ENCODE measurements at places on chromosomes 1 and 21. TPM values are rescaled to one million over a fixed set of nuclear protein-coding genes. Genes with fewer than 3 reads are reported as not detected.

CFHR3 gene
- total RNA-seq, result not detected

- DNase-seq, result no peak
Measured at GRCh38 chr21:35026153-35026500, 23.0 kb downstream of the RUNX1 start.

GRCh38 chr1:180765151-180765550 is 133.3 kb downstream of the XPR1 start:
- no peak for DNase-seq

DNA sequence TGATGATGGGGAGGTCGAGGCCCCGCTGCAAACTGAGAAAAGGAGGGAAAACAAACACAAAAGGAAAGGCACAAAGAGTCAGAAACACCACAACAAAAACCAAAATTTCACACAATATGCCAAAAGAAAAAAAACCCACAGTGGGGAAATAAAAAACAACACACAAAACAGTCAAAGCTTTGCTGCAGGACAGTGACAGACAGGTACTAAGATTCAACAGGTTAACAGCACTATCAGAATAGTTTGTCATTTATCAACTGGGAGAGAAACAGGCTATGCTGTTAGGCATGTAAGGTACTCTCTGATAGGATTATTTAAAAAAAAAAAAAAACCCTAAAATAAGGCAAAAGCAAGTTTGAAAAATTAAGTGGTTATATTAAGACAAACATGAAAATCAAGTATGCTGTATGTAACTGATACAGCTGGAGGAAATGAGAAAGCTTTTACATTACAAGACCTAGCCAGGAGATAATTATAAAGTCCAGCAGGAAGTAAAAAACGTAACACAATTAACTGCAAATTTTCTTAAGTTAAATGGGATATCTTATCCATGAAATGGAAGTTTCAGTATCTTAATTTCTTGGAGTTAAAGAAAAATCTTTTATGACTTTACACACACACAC is 179.0 kb downstream of the EIF4G3 start:
- no peak for DNase-seq

AIM2 gene
- 42.3 TPM for total RNA-seq

GRCh38 chr1:182568647-182569284 is 20.3 kb downstream of the RNASEL start:
- no peak for DNase-seq

- peak; percentile 45 for DNase-seq
Measured at GRCh38 chr1:3453203-3453761, 1.2 kb upstream of the ARHGEF16 start.

DNA sequence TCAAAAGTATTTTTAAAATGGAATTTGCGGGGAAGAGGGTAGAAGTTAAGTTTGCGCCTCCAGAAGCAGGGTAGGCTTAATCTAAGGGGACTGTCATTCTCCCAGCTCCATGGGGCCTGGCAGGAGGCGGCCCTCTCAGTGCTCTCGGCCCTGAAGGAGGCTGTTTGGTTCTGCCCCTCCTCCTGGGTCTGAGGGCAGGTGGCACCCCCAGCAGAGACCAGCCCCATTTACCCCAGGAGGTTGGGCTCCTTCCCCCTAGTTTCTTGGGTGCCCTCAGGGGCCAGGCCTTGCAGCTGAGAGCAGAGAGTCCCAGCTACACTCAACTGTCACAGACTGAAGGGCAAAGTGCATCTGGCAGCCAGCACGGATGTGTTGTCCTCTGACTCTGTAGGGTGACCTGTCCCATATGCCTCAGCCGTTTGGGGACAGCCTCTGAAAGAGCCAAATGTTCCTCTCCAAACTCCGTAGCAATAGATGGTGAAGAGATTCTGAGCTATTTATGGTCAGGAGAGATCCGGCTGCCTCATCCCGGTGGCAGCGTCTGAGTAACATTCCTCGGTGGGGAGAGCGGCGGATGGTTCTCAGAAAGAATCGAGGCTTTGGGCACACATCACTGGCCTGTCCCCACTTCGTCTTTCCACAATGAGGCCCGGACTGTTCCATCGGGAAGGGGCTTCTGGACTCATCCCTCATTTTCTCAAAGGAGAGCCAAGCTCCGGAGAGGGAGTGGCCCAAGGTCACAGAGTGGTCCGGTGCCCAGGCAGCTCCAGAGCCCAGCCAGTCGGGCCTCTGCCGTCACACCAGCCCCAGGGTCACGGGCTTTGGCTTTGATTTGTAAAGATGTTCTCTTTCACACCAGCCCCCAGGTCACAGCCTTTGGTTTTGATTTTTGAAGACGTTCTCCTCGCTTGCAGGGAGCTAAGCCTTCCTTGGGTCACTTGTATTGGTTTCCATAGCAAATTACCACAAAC is 424.2 kb upstream of the VAMP3 start:
- DNase-seq, result no peak

CD2 gene
- 364 TPM for total RNA-seq

RNF186 gene
- total RNA-seq, result not detected

DNA sequence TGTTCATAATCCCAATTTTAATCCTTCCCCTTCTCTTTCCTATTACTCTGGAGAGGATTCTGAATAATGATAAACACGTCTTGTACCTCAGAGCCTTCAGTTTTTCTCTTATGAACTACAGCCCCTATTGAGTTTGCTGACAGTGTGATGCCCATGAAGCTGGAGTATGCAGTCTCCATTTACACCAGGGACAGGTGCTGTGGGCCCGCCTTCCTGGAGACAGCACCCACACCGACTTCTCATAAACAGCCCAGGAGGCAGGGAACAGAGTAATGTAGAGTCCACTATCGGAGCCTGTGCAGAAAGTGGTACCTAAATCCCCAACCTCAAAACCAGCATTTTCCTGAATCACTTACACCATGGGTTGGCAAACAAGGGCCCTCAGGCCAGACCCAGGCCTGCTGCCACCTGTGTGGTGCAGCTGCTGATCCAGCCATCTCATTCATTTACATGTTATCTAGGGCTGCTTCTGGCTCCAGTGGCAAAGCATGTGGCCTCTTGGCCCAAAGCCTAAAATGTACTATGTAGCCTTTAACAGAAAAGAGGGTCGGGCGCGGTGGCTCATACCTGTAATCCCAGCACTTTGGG is 95.1 kb upstream of the KRTAP19-8 start:
- DNase-seq, result no peak

- DNase-seq, result no peak
Measured at GRCh38 chr1:234781241-234782065, 171.5 kb upstream of the IRF2BP2 start.

GRCh38 chr1:205429762-205430695 is 8.2 kb upstream of the LEMD1 start:
- DNase-seq, result no peak

- DNase-seq, result no peak
Measured at GRCh38 chr1:38788341-38789336, 70.9 kb downstream of the RRAGC start.

SLC30A2 gene
- not detected for total RNA-seq

GRCh38 chr1:97883823-97884222 is 37.0 kb downstream of the DPYD start:
- DNase-seq, result no peak

DNA sequence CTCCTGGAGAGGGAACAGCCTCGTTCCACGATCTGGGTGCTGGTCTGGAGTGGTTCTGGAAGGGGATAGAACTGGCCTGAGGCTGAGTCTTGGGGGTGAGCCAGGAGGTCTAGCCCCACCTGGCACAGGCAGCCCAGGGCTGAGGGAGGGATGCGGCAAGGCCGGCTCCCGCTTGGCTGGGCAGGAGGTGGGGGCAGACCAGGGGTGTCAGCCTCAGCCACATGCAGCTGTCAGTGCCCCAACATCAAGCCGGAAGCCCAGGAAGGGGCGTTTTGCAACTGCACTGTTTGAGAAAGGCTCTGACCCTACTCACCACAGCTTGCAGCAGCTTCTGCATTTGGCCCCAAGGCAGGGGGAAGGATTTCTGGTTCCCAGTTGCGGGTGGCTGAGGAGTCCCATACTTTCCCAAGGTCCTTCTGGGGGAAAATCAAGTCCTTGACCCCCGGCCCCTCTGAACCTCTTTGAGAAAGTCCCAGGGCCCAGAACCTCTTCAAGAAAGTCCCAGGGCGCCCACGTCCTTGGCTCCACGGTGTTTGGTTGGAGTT is 2.0 kb downstream of the EFHD2 start:
- DNase-seq, result peak; percentile 58

Data from CD8-positive, alpha-beta memory T cell (primary cell).